Sciatic nerve (tissue), 2 donors: ENCODE measurements at places on chromosomes 16 and 17.
A peak's percentile ranks its signal among the peaks of the same experiment; 100 is the strongest.

DNA sequence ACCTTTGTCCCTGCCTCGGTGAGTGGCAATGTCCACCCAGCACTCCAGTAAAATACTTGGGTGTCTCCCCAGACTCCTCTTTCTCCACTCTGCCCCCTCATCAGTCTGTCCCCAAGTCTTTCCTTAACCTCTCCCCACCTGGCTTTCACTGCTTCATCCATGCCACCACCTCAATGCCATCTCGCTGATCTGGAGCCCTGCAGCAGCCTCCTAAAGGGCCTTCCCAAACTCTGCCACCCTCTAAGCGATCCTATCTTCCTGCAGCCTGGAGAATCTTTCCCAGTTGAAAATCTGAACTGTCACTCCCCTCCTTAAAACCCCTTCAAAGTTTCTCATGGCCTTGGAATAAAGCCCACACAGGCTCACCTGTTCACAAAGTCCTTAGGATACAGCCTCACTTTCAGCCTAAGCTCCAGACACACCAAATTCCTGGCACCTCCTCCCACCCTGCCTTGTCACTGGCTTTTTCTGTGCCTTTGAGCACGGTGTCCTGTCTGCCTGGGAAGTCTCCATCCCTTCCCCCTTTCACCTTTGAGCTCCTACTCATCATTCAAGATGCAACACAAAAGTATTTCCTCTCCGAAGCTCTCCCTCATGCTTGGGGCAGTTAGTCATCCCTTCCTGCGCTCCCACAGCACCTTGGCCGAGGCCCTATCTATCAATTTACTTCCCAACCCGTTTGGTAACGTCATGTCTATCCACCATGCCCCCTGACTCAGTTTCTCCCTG lies 2.8 kb downstream of the WNK4 start:
- DNase-seq, result no peak

GRCh38 chr17:63911657-63912100 lies 621 bp upstream of the CSHL1 start:
- peak; percentile 69 for DNase-seq

GRCh38 chr16:12120217-12120981 lies 143.9 kb downstream of the SNX29 start:
- DNase-seq, result peak; percentile 55

DNA sequence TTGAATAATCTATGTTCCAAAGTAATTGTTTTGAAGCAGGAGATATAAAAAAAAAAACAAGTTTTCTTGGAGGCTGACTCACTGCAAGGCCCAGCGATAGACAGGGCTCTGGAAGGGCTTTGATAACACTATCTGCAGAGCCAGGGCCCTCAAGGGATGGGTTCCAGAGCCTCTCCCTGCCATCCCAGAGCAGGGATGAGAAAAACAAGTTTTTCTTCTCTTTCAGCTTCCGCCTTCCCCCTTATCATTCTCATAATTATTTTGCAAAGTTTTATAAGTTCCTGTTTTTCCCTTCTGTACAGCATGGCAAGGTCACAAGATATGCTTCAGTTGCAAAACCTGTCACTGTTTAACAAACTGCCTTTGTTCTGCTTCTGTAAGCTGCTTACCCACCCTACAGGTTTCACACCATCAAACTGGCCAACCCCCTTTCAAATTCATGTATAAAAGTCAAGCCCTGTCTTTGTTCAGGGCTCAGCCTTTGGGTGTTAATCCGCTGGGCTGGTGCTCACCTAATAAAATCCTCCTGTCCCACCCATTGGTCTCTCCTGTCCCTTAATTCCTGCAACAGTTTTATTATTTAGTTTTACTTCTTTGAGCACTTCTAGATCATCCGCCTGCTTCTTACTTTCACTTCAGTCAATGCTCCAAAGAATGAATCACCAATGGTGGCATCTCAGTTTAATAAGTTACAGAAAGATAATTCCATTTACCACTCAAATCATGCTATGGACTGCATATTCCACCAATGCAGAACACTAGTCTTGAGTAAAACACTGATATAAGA lies 5.6 kb upstream of the THUMPD1 start:
- no peak for DNase-seq

DNA sequence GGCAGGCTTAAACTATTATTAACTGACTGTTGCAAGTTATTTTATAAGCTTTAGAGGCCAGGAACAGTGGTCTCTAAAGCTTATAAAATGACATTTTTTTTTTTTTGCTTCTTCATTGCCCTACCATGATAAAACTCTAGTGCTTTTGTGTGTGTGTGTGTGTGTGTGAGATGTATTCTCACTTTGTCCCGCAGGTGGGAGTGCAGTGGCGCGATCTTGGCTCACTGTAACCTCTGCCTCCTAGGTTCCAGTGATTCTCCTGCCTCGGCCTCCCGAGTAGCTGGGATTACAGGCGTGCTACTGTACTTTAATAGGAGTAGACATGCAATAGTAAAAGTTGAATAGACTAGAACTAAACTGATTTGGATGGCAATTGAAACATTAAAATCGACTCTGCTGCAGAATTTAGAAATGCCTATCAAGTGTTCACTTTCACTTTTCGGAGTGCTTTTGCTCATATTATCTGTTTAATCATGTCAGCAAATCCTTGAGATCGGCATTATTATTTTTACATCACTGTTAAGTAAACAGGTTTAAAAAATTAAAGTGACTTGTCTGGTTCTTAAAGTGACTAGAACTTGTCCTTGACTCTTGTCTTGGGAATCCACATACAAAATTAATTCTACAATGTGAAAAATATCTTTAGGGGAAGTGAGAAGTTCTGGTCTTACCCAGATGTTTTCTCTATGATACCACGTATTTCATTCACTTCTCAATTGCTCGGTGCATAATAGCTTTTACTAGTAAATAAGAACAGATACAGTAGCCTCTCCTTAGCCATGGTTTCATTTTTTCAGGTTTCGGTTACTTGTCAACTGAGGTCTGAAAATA lies 8.4 kb upstream of the PCTP start:
- no peak for DNase-seq
